ENCODE measurements at places on chromosomes 2 and 18.
A peak's percentile ranks its signal among the peaks of the same experiment; 100 is the strongest.

DNA sequence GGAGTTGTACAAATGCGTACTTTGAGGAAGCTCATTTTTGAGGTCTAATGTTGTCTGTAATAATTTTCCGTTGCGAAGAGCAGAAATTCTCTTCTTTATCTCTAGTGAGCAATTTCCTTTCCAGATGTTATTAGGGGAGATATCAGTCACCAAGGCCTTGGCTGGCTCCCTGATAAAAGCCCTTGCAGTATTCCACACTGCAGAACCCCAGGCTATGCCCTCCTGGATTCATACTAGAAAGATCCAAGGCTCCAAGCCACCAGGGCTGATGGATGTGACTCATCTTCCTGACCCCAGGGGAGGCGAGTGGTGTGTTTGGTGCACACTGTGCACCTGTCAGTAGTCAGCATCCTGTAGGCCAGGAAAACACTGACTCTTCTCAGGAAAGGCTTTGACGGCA, 34.7 kb downstream of the INO80C start:
- DNase-seq = no peak

- DNase-seq = no peak
Observed at GRCh38 chr2:153132418-153132817, 346.1 kb downstream of the RPRM start.

DNA sequence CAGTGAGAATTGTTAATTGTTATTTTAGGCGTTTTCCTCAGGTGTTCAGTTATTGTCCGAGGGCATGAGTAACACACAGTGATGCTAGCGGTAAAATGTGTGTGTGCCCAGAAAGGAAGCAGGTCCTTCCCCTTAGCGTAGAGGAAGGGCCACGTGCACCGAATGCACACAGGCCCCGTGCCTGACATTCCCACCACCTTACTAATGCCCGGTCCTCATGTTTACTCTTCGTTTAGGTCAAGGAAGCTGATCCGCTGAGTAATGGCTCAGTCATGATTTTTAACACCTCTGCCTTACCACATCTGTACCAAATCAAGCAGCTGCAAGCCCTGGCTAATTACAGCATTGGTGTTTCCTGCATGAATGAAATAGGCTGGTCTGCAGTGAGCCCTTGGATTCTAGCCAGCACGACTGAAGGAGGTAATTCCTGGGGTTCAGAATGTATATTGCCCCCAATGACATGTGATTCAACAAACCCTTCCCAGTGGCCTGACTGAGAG, 76.7 kb downstream of the MERTK start:
- DNase-seq = no peak

DNA sequence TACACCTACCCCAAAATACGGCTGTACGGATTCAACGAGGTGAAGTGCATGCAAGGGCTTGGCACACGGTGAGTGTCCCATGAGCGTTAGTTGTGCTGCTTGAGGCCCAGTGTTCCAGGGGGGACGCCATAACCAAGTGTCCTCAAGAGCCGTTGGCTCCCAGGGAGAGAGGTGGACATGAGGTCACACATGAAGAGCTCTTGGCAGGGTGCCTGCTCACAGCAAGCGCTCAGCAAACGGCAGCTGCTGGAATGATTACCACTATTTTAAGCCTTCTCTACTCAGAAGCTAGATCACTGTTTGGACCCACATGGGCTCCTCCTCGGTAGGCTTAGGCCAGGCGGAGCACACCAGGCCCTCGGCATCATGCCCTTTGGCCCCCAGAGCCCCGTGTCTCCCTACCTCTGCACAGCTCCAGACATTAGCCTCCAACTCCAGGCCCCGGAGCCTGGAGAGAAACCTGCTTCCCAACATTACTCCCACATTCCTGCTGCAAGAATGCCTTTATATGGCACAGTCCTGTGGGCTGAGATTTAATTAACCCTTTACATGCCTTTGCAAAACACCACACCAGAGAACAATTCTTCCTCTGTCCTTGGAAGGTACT, 68.4 kb upstream of the PPP1CB start:
- DNase-seq = no peak

DNA sequence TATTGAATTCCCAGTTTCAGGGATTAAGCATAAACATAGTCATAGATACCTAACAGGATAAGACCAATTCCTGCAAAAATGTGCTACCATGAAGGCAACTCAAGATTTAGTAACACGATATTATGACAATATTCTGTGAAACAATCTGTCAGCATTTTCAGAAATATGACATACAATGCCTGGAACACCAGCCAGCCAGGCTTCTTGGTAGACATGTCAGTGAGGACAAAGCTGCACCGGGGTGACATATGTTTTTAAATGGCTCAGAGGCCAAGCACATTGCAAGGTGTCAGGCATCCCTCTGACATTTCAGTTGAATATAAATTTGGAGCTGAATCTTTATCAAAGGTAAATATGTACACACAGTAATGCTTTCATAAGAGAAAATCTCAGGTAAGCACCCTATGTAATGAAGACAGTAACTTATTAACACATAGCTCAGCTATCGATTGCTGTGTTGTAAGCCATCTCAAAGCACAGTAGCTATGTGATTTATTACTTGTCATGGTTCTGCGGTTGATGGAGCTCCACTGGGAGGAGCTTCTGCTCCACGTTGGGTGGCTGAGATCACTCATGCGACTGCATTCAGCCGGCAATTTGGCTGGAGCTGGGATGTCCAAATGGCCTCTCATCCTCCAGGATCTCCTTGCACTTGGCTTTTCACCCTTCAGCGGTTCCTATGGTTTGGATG, 31.9 kb upstream of the EML6 start:
- DNase-seq = no peak

DNA sequence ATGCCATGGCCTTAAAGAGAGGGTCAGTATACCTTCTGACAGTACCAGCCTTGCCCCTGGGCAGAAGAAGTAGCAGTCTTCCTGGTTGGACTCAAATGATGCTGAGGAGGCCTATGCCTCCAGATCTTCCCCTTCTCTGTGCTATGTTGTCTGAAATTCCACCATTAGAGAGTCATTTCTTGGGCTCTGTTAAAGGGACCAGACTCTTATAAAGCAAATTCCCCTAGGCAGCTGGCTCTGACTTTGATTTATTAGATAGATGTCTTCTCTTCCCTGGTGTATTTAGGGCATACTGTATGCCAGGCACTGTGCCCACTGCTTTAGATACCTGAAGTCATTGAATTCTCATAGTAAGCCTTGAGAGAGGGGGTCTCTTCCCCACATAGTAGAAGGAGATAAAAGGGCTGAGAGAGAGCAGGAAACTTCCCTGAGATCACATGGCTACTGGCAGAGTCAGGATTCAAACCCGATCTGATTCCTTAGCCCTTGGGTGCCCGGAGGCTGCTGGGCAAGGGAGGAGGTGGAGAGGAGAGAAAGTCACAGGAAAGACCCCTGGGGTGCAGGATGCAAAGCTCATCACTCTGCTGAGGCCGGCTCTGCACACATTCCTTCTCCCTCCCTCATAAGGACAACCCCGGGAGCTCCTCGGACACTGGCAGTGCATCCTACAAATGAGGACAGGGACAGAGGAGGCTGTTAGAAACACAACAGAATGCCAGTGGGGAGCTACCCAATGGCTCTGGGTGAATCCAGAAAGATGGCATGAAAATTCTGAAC, 23.0 kb downstream of the COPS9 start:
- no peak for DNase-seq

DNA sequence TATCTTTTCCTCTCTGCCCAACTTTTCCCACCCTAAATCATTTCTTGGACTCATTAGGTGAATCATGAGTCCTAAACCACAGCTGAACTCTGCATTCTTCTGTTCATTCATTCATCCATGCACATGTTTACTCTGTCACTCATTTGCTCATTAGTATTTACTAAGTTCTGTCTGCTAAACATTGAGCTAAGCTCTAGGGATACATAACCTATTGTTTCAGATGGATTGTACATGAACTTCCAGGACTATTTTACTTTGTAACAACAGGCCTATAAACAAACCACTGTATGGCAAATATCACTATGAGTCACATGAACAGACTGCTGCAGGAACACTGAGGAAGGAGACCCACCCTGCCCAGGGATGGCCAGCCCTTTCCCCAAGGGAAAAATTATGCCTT, 14.6 kb upstream of the DYNC2LI1 start:
- no peak for DNase-seq

DNA sequence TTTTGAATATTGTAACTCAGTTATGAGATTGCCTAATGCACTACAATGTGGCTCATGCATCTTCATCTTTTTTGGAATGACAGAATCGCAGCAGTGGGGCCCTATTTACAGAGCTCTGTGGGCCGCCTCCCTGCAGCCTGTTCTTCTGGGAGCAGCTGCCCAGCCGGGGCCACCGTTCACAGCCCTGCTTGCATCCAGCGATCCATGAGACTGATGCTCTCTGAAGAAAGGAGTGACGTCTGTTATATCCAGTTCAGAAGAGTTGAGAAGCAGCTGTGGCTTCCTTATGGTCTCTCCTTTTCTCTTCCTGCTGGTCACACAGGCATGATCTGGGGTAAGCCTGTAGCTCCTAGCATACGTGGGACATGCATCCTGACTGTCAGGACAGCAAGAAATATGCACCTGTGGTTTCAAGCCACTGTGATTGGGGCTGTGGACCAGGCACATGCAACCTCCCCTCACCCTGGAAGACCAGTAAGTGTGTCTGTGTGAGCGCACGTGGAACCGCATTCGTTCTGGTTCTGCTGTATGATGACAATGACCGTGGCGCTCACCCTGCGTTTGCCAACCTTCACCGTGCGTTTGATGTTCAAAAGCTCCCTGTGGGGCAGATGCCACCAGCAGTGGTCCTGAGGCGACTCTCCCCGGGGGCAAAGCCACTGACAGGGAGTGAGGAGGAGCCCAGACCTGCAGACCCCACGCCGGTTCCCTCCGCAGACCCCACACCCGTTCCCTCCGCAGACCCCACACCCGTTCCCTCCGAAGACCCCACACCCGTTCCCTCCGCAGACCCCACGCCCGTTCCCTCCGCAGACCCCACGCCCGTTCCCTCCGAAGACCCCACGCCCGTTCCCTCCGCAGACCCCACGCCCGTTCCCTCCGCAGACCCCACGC, 189.8 kb downstream of the TMEM18 start:
- DNase-seq = no peak

DNA sequence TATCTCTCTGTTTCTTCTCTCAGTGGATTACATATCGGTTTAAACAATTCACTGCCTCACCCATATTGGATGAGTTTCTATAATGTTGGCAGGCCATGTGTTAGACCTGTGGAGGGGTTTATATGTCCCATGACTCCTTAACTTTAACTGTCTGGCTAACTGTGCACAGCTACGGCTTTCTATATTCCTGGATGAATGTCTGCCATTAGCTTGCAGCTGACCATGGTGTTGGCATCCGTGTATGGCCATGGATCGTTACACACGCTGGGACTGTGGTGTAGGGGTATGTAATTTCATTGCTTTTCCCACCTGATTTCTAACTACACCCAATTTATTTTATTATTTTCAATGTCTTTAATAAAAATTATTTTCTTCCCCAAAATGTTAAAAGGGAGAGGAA, 3.3 kb upstream of the TANC1 start:
- DNase-seq = no peak

DNA sequence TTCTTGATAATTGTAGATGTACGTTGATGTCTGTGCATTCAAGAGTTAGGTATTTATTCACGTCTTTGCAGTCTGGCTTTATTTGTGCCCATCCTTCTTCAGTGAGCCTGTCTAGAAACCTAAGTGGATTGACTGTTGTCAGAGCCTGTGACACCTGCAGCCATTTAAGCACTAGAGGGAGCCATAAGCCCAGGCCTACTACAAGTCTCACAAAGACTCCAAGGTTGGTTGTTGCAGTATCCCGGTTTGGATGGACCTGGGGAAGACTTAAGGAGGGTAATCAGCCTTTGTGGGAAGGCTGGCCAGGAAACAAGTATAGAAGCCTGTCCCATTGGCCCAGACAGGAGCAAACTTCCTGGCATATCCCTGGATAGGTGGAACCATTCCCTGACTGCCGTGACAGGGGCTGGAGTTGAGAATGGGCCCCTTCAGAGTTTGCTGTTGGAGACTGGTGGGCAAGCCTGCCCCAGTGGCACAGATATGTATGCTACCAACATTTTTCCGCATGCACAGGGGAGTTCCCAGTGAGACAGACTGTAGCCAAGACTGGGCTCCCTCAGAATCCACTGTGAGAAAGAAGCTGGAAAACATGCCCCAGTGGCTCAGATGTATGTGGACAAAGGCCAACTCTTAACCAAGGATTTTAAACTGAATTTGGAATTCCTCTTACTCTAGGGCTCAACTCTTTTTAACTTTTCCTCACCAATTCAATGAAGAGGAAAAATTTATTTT, 9.3 kb upstream of the LRRC30 start:
- DNase-seq = peak; percentile 14

- no peak for DNase-seq
Observed at GRCh38 chr18:8322486-8322885, 286.8 kb upstream of the RAB12 start.

DNA sequence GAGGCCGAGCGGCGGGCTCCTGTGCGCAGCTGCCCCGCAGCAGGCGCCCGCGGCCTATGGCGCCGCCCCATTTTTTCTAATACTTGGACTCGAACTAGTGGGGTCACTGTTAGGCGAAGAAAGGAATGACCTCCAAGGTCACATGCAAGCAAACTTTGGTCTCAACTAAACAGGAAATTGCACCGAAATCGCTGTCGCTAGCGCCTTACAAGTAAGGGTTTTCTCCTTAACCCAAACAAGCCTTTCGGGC, 339 bp downstream of the ACAA2 start:
- no peak for DNase-seq

- DNase-seq = no peak
Observed at GRCh38 chr2:10716581-10716980, 4.8 kb upstream of the ATP6V1C2 start.

- no peak for DNase-seq
Observed at GRCh38 chr2:198615972-198616371, 811.6 kb downstream of the PLCL1 start.

- DNase-seq = no peak
Observed at GRCh38 chr2:212451786-212452231, 86.8 kb downstream of the ERBB4 start.

DNA sequence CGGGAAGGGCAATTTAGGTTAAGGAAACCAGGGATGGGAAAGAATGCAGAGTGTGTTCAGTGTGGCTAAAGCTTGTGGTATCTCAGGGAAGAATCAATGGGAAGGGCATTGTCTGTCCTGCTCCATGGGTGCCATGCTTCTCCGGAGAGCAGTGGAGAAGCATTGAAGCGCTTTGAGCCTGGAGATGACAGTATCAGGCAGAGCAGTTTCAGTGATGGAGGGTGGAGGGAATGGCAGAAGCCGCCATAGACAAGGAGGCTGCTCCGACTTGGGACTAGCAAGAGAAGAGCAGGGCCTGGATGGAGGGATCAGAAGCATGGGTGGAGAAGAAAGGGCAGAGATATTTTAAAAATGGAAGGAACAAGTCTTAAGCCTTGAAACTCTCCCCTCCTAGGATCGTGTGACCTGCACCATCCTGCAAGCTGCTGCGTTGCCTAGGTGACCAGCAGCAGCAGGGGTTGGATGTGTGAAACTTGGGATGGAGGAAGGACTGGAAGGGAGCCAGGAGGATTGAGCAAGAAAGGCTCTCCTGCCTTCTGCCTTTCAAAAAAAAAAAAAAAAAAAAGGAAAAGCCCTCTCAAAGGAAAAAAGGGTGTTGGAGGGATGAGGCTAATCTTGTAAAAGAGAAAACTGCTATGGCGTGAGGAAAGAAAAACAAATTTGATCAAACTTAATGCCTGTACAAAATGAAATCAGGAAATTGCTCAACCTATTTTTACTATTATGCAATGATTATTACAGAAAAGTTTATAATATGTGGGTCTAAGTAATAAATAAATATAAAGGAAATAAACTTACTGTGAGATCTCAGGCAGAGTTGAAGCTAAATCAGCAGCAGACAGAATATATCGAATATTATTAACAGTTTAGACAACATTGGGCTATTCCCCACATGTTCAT, 493.8 kb upstream of the NRP2 start:
- no peak for DNase-seq
